CD4-positive, CD25-positive, alpha-beta regulatory T cell (primary cell): ENCODE measurements at places on chromosomes 2 and 18. TPM values are rescaled to one million over a fixed set of nuclear protein-coding genes. Genes with fewer than 3 reads are reported as not detected.

MCEE gene
- total RNA-seq = 12.8 TPM

GRCh38 chr2:28063492-28063962, 173.0 kb downstream of the BABAM2 start:
- no peak overlapping the region for H3K4me3 ChIP-seq
- H3K27ac ChIP-seq = no peak overlapping the region
- H3K27me3 ChIP-seq = no peaks in the 10 kb centered on the region

DNA sequence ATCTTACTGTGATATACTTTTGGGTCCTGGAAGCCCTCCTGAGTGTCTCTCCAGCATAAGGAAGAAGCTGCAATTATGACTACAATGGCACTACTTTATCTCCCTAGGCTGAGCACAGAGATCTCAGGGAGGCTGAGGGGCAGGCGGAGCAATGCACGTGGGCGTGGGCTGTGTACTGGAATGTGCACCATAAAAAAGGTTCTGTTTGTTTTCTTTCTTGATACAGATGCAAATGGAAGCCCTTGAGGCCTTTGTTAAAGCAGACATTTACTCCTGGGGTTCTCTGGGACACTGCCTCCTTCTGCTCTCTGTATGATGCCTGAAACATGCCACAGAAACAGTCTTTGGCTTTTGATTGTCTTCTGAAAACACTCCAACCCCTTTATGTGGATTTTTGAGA, 79.1 kb upstream of the DLX2 start:
- H3K27me3 ChIP-seq = peaks cover 2% of the 10 kb centered on the region
- no peak for DNase-seq
- no peaks in the 10 kb centered on the region for H3K4me1 ChIP-seq
- no peak overlapping the region for H3K27ac ChIP-seq
- no peak overlapping the region for H3K4me3 ChIP-seq

GNLY gene
- total RNA-seq = 2.4 TPM

DNA sequence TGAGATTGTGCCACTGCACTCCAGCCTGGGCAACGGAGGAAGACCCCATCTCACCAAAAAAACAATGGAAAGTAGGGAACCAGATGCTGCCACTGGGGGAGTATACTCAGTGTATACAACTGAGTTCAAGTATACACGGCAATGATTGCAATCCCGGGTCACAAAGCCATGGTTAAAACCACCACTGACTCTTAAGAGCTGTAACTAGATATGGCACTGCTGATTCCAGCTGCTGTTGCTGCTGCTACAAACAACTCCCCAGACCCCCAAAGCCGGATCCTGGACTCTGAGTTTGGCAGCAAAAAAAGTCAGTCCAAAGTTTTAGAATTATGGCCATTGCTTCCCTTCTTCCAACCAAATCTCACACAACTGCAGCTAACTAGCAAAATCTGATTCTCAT, 43.7 kb upstream of the COX7A2L start:
- DNase-seq = no peak
- no peaks in the 10 kb centered on the region for H3K36me3 ChIP-seq
- no peaks in the 10 kb centered on the region for H3K4me1 ChIP-seq
- peaks cover 2% of the 10 kb centered on the region for H3K27me3 ChIP-seq
- no peak overlapping the region for H3K4me3 ChIP-seq
- H3K27ac ChIP-seq = no peak overlapping the region

PRSS56 gene
- total RNA-seq = not detected

- peaks cover 34% of the 10 kb centered on the region for H3K27me3 ChIP-seq
- no peaks in the 10 kb centered on the region for H3K36me3 ChIP-seq
- H3K4me3 ChIP-seq = no peak overlapping the region
- peaks cover 13% of the 10 kb centered on the region for H3K4me1 ChIP-seq
These were observed 676 bp downstream of the KLHL23 start for GRCh38 chr2:169734169-169734847.

- H3K4me1 ChIP-seq = no peaks in the 10 kb centered on the region
- no peaks in the 10 kb centered on the region for H3K27me3 ChIP-seq
- no peak overlapping the region for H3K27ac ChIP-seq
These were observed 366.2 kb upstream of the LRRTM1 start for GRCh38 chr2:80670763-80671162.

- no peak within 1 kb of the TSS for H3K4me3 ChIP-seq
- no peak within 1 kb of the TSS for H3K27ac ChIP-seq
- H3K4me1 ChIP-seq = no peaks in the 10 kb centered on the region
- no peaks in the 10 kb centered on the region for H3K36me3 ChIP-seq
- H3K27me3 ChIP-seq = no peaks in the 10 kb centered on the region
These were observed at the start of gene SULT1C2 for GRCh38 chr2:108288534-108289106. Gene SULT1C2, plus strand, starts transcription at chr2:108288895. Its CDS starts 4,773 bp downstream, at chr2:108293668.

HOXD12 gene
- total RNA-seq = not detected

DNA sequence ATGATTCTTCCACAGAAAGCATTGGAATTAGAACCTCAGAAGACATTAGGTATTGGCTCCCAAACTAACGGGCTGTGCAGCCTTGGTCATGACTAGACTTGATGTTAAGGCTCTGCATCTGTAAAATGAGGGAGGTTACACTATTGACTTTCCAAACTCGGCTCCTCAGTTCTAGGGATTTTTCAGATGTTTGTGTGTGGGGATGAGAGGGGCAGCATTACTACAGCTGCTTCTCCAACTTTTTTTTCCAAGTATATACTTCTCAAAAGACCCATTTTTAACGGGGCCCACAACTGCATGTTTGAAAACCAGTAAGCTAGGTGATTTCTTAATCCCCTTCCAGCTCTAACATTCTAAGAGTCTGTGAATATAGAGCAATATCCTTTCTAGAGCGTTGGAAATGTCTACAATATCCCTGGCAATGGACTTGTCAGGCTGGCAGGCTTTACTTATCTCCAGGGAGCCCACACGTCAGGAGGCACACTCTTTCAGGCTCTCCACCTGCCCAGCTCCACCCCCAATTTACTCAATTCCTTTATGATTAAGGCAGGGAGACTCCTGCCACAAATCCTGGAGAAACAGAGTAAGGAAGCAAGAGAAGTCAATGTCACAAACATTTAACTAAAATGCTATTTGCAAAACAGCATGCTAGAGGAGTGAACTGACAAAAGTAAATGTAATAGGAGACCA, 844 bp upstream of the MPV17 start:
- no peaks in the 10 kb centered on the region for H3K27me3 ChIP-seq
- DNase-seq = no peak

GRCh38 chr2:174967691-174968260, 37.4 kb downstream of the CHN1 start:
- H3K4me1 ChIP-seq = no peaks in the 10 kb centered on the region
- DNase-seq = no peak
- peaks cover 1% of the 10 kb centered on the region for H3K27me3 ChIP-seq
- H3K36me3 ChIP-seq = no peaks in the 10 kb centered on the region

GPBAR1 gene
- total RNA-seq = 1.2 TPM

DNA sequence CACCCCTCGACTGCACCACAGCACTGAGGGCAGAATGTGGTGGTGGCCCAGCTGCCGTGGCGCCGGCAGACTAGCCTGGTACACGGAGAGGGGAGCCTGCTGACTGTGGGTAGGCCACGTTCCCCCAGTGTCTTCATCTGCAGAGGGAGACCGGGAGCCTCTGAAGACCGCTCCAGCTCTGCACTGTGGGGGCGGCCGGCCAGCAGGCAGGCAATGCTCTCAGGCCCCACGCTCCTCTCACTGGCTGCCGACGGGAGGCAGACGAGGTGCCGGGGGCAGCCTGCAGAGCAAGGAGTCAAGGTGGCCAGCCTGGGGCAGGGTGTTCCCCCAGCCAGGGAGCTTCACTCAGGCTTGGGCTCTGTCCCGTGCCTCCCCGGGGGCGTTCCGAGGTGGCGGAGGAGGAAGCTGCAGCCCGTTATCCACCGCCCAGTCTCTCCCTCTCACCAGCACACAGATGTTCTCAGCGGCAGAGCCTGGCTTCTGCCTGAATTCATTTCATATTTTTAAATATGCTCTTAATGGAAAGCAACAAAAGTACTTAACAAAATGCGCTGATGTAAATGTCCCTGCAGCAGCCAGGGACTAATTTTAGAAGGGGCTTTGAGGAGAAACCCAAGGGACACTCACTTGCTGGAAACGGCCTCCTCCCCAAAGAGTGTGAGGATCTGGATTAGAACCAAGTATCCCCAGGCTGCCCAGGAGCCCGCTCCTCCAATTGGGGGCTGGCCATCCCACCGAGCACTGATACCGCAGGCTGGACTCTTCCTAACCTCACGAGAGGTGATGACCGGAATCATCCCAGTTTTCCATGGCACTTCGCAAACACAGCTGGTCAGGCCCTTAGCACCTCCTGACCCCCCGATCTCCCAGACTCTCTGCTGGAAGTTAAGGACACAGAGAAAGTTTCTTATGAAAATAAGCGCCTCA, 87.8 kb downstream of the HDAC4 start:
- no peak overlapping the region for H3K27ac ChIP-seq
- H3K4me1 ChIP-seq = no peaks in the 10 kb centered on the region
- no peak for DNase-seq
- no peak overlapping the region for H3K4me3 ChIP-seq
- no peaks in the 10 kb centered on the region for H3K36me3 ChIP-seq
